ENCODE measurements at places on chromosomes 5 and 9.
A peak's percentile ranks its signal among the peaks of the same experiment; 100 is the strongest.

GRCh38 chr9:78463750-78464149, 166.8 kb downstream of the PSAT1 start:
- DNase-seq, result no peak

DNA sequence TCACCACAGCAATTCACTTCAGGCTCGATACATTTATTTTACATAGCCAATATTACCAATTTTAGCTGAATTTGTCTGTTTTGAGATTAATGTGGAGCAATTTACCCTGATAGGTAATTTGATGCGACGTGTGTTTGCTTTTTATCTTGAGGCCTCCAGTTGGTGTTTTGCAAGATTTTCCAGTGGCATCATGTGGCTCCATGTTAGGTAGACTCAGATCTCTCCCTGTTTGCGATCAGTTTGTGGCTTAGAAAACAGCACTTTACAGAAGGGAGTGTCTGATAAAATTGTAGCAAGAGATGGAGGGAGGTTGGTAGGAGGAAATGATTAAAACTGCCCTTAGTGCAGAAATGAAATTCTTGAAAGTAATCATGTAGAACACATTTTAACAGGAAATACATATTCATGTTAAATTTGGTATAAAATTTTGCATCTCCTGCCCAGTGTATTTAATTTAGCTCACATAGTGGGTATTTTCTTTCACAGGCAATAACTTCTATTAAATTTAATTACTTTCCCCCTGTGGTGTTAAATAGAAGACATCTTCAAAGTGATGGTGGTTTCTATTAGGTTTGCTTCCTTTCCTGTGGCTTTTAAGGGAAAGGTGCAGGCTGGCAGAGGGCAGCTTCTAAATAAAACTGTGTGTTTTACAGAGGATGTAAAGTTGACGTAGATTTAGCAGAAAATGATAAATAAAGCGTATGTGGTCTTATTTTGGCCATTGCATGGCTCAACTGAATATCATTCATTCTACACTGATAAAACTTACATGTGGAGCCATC, 135.8 kb downstream of the KDM4C start:
- peak; percentile 60 for DNase-seq

- DNase-seq, result peak; percentile 80
Measured at GRCh38 chr5:113172231-113172826, 195.7 kb downstream of the DCP2 start.

DNA sequence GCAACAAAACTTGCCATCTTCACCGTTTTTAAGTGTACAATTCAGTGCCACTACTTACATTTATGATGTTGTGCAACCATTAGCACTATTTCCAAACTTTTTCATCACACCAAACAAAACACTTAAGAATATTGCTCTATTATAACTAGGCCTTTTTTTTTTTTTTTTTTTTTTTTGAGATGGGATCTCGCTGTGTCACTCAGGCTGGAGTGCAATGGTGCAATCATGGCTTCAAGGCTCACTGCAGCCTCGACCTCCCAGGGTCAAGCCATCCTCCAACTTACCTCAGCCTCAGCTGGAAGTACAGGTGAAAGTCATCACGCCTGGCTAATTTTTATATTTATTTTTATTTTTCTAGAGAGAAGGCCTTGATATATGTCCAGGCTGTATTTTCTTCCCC, 22.3 kb upstream of the LMNB1 start:
- no peak for DNase-seq
